T follicular helper cell (primary cell): ENCODE measurements at places on chromosomes 1 and 21.

GRCh38 chr1:173414539-173415226, 62.5 kb upstream of the PRDX6 start:
- DNase-seq = no peak

- no peak for DNase-seq
Observed at GRCh38 chr1:233790662-233791371, 113.7 kb upstream of the SLC35F3 start.

DNA sequence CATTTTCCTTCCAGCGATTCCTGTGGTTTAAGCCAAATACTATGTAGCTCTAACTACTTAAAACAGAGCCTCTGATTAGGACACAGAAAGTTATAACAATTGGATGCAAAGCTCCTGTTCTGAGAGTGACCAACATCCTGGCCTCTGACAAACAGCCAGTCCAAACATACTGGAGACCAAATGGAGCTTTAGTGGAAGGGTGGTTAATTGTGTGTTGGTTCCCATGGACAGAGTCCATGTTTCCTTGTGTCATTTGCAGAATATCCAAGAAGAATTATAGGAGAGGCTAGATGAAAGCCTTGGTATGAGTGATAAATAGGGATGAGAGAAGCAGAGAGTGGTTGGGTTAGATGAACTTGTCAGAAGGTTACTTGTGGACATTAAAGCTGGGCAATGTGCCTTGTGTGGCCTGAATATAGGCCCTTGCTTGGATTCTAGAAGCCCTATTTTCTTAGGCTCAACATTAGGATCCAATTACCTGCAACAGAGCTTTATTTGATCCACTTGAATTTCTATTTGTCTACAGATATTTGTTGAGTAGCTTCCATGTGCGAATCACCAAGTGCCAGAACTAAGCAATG, 180.5 kb upstream of the GORAB start:
- no peak for DNase-seq

- no peak for DNase-seq
Observed at GRCh38 chr1:19353596-19353995, 41.5 kb downstream of the SLC66A1 start.

DNA sequence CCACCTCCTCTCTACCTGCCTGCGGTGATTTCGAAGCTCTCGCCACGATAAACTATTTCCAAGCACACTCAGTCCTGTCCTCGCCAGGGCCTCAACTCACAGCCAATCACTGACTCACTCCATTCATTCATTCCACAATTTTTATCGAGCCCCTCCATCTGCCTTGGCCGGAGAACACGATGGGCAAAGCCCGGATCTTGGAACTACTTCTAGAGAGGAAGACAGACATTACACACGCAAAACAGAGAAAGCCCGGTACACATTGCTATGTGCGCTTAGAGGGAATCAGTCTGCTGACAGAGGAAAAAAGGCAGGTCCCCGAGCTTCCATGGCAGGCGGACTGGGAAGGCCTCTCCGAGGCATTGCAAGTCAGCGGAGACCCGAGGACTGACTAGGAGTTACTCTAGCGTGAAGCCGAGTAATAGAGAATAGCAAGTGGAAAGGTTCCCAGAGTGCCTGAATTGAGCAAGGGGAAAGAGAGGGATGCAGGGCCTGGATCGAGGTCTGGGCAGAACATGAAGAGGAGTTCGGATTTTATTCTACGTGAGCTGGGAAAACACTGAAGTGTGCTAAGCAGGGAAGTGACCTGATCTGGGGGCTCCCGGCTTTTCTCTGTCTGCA, 54.2 kb upstream of the DNAJC6 start:
- DNase-seq = no peak

DNA sequence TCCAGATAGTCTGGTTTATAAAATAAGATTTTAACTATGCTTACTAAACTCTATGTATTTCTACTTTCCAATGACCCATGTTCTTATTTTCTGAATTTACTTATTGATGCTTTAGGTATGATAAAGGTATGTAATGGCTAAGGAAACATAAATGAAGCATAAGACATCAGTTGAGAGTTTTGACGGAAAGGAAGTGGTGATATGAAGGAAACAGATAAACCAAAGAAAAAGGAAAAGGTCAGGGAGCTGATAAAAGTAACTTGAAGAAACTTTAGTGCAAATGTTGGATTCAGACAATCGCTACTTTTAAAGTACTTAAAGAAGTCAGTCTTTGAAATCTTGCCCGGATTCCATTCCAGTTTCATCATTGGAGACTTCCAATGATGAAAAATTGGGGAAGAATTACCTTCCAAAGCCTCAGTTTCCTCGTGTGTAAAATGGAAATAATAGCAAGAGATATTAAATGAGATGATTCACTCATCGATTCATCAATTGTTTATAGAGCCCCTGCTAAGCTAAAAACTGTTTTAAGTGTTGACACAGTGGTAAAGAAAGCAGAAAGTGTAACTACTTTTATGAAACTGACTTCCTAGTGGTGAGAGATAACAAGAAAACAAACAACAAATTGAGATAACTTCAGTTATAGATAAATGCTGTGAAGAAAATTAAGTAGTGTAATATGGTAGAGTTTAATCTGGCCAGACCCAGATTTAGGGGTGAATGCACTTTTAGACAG, 10.6 kb downstream of the PTPRC start:
- no peak for DNase-seq

- no peak for DNase-seq
Observed at GRCh38 chr1:17984583-17984982, 123.0 kb upstream of the IGSF21 start.
